ENCODE measurements at places on chromosomes 5 and 9. TPM values are rescaled to one million over a fixed set of nuclear protein-coding genes. Genes with fewer than 3 reads are reported as not detected.

- no peaks in the 10 kb centered on the region for H3K36me3 ChIP-seq
- no peak for DNase-seq
- no peak overlapping the region for H3K27ac ChIP-seq
Observed at GRCh38 chr5:62942384-62942783, 363.8 kb downstream of the LRRC70 start.

DNA sequence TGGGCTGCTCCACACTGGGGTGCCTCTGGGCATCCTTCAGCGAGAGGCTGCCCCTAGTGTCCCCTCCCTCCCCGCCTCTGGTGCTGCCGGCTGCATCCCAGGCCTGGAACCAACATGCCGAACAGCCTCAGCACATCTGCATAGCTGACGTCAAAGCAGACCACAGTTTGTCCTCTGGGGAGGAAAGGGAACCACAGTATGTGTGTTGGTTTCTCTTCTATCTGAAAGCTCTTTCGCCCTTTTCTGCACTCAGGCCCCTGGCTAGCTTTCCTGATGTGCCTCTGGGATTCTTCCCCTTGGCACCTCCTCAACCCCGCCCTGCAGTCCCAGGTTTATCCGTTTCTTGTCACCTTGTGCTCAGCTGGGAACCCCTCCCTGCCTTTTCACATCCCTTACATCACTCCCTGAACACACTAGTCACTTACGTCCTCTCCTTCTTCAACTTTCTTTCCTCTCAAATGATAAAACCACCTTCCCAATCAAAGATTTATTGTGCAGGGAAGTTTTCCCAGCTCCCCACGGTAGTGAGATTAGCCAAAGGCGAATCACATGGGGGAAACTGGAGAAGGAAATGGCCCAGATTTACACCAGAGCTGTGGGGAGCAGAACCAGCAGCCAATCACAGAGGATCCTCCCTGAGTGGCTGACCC is 35.5 kb upstream of the B4GALT1 start:
- no peaks in the 10 kb centered on the region for H3K4me1 ChIP-seq
- DNase-seq, result peak; percentile 53
- no peaks in the 10 kb centered on the region for H3K27me3 ChIP-seq
- no peak overlapping the region for H3K4me3 ChIP-seq

DNA sequence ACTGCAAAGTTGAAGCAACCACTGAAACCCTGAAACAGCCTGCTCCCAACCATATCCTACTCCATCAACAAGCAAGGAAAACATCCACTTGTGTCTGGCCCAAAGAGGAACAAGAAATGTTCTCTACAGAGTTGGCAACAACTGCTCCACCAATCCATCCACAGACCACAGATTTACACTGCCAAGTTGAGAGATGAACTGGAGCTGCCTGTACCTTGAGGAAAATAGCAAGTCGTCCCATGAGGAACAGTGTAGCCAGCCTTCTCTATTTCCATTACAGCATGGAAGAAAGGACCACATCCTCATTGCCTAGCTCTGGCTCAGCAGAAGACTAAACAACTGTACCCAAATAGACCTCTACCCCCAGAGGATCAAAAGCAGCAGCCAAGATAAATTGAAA is 60.4 kb downstream of the DEPDC1B start:
- H3K36me3 ChIP-seq, result peaks cover 12% of the 10 kb centered on the region
- no peak overlapping the region for H3K4me3 ChIP-seq
- no peak for DNase-seq
- no peaks in the 10 kb centered on the region for H3K4me1 ChIP-seq
- H3K27ac ChIP-seq, result no peak overlapping the region

GRCh38 chr9:117719161-117719920 is 15.1 kb downstream of the TLR4 start:
- no peak overlapping the region for H3K27ac ChIP-seq
- no peak overlapping the region for H3K4me3 ChIP-seq
- no peaks in the 10 kb centered on the region for H3K27me3 ChIP-seq

- peaks cover 9% of the 10 kb centered on the region for H3K27me3 ChIP-seq
- 0 out of 2 replicates have a peak, but pooled peaks cover 6% of the 10 kb centered on the region for H3K4me1 ChIP-seq
- peak; percentile 93 for DNase-seq
- peak overlapping the region; percentile 58 for H3K4me3 ChIP-seq
- H3K27ac ChIP-seq, result no peak overlapping the region
Observed at GRCh38 chr5:181028032-181028819, 11.8 kb upstream of the BTNL9 start.

- H3K4me3 ChIP-seq, result no peak overlapping the region
- H3K4me1 ChIP-seq, result no peaks in the 10 kb centered on the region
- no peak for DNase-seq
- no peaks in the 10 kb centered on the region for H3K27me3 ChIP-seq
- no peaks in the 10 kb centered on the region for H3K36me3 ChIP-seq
- no peak overlapping the region for H3K27ac ChIP-seq
Observed at GRCh38 chr5:114324282-114324681, 37.6 kb upstream of the KCNN2 start.

DNA sequence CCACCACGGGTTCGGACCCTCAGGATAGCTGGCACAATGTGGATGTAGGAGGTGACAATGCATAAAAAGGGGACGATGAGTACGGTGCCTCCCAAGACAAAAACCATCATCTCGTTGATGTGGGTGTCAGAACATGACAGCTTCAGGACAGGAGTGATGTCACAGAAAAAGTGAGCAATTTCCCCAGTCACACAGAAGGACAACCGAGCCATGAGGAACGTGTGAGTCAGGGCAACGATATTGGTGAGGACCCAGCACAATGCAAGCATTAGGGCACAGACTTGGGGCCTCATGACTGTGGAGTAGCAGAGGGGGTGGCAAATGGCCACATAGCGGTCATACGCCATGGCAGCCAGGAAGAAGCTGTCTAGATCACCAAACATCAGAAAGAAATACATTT is 491 bp downstream of the OR1N1 start:
- H3K4me1 ChIP-seq, result no peaks in the 10 kb centered on the region
- no peaks in the 10 kb centered on the region for H3K27me3 ChIP-seq
- no peaks in the 10 kb centered on the region for H3K36me3 ChIP-seq
- H3K4me3 ChIP-seq, result no peak overlapping the region
- DNase-seq, result no peak

GRCh38 chr5:60765019-60765709 is 65.2 kb upstream of the DEPDC1B start:
- no peaks in the 10 kb centered on the region for H3K36me3 ChIP-seq
- no peaks in the 10 kb centered on the region for H3K4me1 ChIP-seq
- DNase-seq, result no peak
- no peak overlapping the region for H3K27ac ChIP-seq

DNA sequence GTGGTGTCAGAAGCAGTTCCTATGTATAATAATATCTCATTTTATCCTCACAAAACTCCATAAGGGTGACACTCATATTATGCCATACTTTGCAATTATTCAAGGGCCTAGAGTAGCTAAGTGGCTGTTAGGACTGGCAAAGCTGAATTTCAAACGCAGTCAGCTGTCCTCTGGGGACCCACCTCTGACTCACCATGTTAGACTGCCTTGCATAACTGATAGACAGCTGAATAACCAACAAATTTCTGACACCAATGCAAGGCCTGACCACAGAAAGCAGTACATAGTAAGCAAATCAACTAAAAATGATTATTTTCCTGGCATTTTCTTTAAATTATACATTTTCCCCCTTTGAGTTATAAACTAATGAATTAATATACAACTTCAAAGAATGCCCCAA is 251.6 kb upstream of the PTGER4 start:
- no peak overlapping the region for H3K4me3 ChIP-seq
- DNase-seq, result no peak
- H3K27ac ChIP-seq, result no peak overlapping the region

DNA sequence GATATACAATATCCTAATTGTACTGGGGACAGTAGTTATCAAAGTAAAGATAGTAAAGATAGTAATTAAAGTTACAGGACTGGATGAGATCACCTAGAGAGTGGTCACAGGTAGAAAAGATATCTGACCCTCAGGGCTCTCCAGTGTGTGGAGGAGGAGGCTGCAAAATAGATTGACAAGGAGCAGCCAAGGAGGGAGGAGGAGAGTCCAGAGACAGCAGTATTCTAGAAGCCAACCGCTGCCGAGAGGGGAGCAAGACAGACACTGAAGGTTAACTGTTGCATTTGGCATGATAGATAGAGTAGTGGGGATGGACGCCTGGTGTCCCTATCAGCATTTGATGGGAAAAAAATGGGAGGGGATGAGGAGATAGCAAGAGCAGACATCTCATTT is 17.0 kb upstream of the F2RL1 start:
- H3K4me3 ChIP-seq, result no peak overlapping the region
- H3K27ac ChIP-seq, result no peak overlapping the region
- no peaks in the 10 kb centered on the region for H3K27me3 ChIP-seq

DNA sequence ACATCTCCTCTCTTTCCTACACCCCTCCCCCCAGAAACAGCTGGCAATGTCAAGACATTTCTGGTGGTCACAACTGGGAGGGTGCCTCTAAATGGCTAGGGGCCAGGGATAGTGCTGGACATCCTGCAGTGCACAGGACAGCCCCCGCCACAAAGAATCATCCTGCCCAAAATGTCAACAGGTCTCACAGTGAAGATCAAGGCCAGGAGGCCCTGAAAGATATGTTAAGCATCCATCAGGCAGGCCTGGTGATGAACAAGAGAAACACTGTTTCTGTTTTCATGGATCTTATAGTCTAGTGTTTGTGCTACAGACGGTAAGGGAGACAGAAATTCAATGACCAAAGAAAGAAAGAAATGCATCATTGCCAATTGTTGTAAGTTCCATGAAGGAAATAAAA is 45.9 kb downstream of the WWC1 start:
- no peak overlapping the region for H3K27ac ChIP-seq
- peaks cover 37% of the 10 kb centered on the region for H3K4me1 ChIP-seq
- DNase-seq, result no peak
- no peaks in the 10 kb centered on the region for H3K27me3 ChIP-seq
- no peak overlapping the region for H3K4me3 ChIP-seq
- H3K36me3 ChIP-seq, result no peaks in the 10 kb centered on the region

- H3K27ac ChIP-seq, result no peak overlapping the region
- DNase-seq, result no peak
- H3K36me3 ChIP-seq, result no peaks in the 10 kb centered on the region
- H3K27me3 ChIP-seq, result no peaks in the 10 kb centered on the region
- no peaks in the 10 kb centered on the region for H3K4me1 ChIP-seq
- no peak overlapping the region for H3K4me3 ChIP-seq
Observed at GRCh38 chr5:85841653-85842052, 776.1 kb upstream of the COX7C start.

DNA sequence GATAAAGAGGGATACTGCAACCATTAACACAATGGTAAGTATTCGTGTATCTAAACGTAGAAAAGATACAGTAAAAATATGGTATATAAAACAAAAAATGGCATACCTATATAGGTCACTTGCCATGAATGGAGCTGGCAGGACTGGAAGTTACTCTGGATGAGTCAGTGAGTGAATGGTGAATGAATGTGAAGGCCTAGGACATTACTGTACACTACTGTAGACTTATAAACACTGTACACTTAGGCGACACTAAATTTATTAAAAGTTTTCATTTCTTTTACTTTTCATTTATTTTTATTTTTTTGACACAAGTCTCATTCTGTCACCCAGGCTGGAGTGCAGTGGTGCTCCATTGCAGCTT is 14.1 kb downstream of the TDRD7 start:
- no peaks in the 10 kb centered on the region for H3K36me3 ChIP-seq
- no peak overlapping the region for H3K27ac ChIP-seq
- no peak for DNase-seq
- H3K4me1 ChIP-seq, result no peaks in the 10 kb centered on the region
- H3K27me3 ChIP-seq, result no peaks in the 10 kb centered on the region

The HTR4 gene
- total RNA-seq, result not detected

The ANKRD33B gene
- total RNA-seq, result 15.4 TPM

The C5orf52 gene
- not detected for total RNA-seq

The GPR151 gene
- not detected for total RNA-seq

The RNF180 gene
- 4.2 TPM for total RNA-seq

The C9orf152 gene
- not detected for total RNA-seq

Measured in GM23338 (cell line).